ENCODE measurements at places on chromosomes 2 and 18.

DNA sequence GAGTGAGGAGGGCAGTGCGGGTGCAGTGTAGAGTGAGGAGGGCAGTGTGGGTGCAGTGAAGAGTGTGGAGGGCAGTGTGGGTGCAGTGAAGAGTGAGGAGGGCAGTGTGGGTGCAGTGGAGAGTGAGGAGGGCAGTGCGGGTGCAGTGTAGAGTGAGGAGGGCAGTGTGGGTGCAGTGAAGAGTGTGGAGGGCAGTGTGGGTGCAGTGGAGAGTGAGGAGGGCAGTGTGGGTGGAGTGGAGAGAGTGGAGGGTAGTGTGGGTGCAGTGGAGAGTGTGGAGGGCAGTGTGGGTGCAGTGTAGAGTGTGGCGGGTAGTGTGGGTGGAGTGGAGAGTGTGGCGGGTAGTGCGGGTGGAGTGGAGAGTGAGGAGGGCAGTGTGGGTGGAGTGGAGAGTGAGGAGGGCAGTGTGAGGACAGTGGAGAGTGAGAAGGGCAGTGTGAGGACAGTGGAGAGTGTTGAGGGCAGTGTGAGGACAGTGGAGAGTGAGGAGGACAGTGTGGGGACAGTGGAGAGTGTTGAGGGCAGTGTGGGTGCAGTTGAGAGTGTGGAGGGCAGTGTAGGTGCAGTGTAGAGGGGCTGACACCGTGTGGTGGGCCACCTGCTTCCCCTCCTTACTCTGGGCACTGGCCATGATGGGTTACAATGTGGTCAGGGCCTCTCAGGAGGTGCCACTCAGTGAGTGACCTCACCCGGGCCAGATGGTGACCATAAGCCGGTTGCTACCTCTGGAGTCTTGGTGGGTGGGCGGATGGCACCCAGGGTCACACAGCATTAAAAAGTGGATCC, 28.5 kb downstream of the INPP4A start:
- DNase-seq = no peak

GRCh38 chr2:186532891-186533290, 46.8 kb downstream of the ZC3H15 start:
- DNase-seq = no peak

GRCh38 chr2:202133200-202133908, 60.3 kb downstream of the KIAA2012 start:
- DNase-seq = no peak

GRCh38 chr18:13464432-13465123, 246.0 kb downstream of the LDLRAD4 start:
- no peak for DNase-seq

Measured in T1000 (cell line).